C1 segment of cervical spinal cord (tissue), 14 donors: ENCODE measurements at places on chromosomes 5 and 9.

DNA sequence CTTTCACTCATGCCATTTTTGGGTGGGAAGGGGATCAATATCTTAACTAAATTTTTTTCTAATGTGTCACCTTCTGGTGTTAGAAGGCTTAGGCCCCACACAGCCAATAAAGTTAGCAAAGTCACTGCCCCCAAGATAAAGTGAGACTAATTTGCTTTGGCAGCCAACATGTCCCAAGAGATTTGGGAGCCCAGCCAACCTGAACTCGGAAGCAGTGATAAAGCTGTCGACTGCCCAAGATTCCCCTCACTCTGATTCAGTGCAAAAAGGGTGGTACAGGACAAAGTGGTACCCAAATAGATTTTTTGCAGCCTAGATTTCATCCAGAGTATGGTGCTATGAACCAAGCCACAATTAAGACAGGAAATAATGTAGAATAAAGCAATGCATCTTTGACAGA, 572.5 kb upstream of the ARRDC3 start:
- no peak for DNase-seq

DNA sequence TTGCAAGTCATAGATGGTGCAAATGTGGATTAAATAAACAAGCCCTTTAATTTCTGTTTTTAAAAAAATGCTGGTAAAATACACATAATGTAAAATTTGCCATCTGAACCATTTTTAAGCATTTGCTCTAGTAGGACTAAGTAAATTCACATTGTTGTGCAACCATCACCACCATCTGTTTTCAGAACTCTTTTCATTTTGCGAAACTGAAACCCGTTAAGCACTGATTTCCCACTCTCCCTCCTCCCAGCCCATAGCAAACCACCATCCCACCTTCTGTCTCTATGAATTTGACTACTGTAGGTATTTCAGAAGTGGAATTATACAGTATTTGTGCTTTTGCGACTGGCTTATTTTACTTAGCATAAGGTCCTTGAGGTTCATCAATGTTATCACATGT, 103.3 kb upstream of the CNTLN start:
- no peak for DNase-seq

- DNase-seq, result no peak
Measured at GRCh38 chr5:32068561-32068960, 105.6 kb downstream of the GOLPH3 start.

GRCh38 chr5:155727512-155728145, 599.3 kb upstream of the SGCD start:
- no peak for DNase-seq

DNA sequence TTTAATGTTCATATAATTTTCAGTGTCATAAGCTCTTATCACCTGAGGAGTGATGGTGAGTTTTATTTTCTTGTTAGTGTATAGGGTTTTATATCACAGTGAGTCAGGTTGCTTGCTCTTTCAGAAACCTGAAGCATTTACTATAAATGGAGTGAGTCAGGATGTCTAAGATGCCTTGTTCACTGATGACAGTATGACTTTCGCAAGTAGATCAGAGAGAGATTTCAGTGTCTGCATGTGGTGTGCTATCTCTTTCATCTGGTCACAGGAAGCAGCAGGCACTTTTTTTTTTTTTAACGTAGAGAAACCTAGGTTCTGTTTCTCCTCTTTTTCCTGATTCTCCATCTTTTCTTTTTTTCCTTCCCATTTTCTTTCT, 237.1 kb downstream of the DMRTA1 start:
- DNase-seq, result no peak

GRCh38 chr5:135375040-135375793, 23.8 kb downstream of the MACROH2A1 start:
- DNase-seq, result no peak

- DNase-seq, result no peak
Measured at GRCh38 chr5:76269932-76270610, 133.0 kb upstream of the IQGAP2 start.

- DNase-seq, result no peak
Measured at GRCh38 chr9:5140151-5140550, 45.3 kb downstream of the INSL6 start.

GRCh38 chr5:83498585-83498984, 27.0 kb downstream of the VCAN start:
- no peak for DNase-seq

DNA sequence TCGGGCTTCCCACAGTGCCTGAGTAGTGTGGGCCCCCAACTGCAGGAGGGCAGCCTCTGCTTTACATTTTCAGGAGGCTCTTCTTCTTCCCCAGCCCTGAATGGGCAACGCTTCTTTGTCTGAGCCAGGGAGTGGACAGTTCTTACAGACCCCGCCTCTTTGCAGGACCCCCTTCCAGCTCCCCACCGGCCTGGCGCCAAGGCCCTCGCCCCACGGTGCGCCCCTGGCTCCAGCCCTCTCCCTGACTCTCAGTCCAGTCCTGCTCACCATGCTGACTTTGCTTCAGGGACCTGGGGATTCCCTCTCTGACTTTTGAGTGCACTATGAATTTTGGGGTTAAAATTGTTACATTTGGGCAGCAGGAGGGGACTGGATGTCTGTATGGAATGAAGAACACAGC, 123.8 kb downstream of the HSD17B3 start:
- no peak for DNase-seq

DNA sequence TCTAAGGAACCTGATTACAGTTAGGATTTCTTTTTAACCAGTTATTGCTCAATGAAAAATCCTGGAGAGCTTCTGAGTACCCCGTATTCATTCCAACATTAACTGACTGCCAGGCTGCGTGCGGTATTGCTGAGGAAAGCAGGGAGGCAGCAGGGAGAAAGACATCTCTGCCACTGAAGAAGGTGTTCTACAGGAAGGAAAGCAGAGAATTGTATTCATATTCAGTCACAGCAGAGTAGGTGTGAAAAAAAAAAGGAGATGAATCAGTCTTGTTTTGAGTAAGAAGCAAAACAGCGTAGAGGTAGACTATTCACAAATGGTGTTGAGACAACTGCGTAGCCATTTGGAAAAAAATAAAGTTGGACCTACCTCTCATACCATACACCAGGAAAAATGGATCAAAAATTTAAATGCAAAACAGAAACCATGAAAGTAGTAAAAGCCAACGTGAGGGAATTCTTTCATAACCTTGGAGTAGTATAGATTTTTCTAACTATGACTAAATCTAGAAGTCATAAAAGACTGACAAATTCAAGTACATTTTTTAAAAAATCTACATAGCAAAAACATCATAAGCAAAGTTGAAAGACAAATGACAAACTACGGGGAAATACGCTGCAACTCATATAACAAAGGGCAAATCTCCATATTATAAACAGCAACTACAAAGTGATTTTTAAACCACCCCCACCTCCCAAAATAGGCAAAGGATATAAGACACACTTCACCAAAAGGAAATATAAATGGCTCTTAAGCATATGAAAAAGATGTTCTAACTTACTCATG, 9.9 kb upstream of the NR4A3 start:
- no peak for DNase-seq

- no peak for DNase-seq
Measured at GRCh38 chr9:73536403-73536802, 384.7 kb downstream of the ANXA1 start.

GRCh38 chr5:56588636-56589480, 226.5 kb upstream of the MAP3K1 start:
- no peak for DNase-seq

DNA sequence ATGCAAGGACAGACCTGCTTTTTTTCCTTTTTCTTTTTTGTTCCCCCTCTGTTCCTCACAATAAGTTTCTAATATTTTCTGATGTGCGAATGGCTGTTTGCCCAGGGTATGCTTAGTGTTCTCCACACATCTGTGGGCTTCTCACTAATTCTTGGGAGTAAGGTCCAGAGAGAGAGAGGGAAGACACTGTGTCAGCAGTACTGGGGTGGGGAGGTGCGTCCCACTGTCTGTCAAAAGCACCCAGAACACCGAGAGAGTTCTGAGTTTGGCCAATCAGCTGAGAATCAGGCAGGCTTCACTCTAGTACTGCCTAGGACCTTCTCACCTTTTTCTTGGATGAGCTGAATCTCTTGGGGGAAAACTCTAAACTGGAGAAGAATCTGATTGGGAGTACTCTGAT, 61.8 kb downstream of the ELL2 start:
- DNase-seq, result no peak

- DNase-seq, result no peak
Measured at GRCh38 chr5:138402640-138403039, 36.2 kb upstream of the REEP2 start.
